Hepatic stellate cell (primary cell): ENCODE measurements at places on chromosomes 4 and X.
A peak's percentile ranks its signal among the peaks of the same experiment; 100 is the strongest.

GRCh38 chr4:40283968-40284367 lies 51.2 kb upstream of the CHRNA9 start:
- no peak for DNase-seq

DNA sequence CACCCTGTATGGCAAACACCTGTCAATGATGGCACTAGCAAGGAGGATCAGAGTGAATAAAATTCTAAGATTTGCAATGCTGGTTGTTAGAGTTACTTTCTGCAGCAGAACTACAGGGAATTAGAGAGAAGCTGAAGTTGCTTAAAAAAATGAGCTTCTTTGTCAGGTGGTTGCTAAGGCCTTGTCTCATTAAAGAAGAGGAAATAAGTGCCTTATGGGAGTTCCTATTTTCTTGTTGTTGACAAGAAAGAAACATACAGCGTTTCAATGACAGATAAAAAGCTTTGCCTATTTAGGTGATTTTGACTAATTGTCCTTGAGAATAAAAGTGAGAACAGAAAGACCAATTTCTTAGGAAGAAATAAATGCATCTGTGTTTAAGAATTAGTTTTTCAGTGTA lies 106.0 kb upstream of the ARHGAP24 start:
- DNase-seq: no peak

GRCh38 chr4:144174401-144175067 lies 34.0 kb upstream of the GYPA start:
- peak; percentile 22 for DNase-seq

DNA sequence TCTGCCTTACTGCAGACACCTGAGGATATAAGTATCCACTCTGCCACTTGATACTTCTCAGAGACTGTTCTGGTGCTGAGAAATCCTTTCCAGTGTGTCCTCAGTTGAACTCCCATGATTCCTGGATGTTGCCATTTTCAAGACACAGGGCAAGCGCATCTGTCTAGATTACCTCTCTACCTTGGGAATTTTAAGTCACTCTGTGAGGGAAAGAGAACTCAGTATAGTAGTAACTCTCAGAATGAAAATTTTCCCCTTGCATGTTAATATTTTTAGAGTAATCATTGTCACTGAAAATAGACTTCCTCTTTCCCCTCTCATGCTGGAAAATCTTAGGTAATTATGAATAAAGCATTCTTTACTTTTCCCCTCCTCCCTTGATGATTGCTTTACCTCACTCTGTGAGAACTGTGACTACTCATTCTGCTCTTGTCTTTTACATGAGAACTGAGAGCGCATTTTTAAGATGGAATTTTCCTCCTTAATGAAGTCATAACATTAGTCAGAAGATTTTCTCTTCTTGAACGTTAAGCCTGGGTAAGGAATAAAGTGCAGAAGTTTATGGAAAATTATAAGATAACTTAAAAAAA lies 45.0 kb downstream of the TET2 start:
- DNase-seq: no peak

DNA sequence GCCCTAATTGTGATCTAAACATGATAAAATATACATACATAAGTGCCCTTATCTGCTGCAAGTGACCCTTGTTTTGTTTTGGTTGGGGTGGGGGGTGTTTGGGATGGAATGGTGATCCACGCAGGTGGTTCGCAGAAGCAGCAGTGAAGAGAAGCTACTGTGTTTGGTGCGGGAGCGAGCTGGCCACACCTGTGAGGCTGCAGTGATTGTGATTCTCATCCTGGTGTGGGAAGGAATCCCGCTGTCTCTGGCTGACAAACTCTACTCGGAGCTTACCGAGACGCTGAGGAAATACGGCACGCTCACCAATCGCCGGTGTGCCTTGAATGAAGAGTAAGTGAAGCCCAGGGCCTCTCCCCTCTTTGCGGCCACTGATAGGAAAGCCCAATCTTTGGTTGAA lies 96.8 kb downstream of the TET2 start:
- no peak for DNase-seq

GRCh38 chr4:92175250-92175649 lies 128.5 kb upstream of the GRID2 start:
- DNase-seq: no peak
